ENCODE measurements at places on chromosomes 12 and 14.
A peak's percentile ranks its signal among the peaks of the same experiment; 100 is the strongest.

- no peak for DNase-seq
- H3K27me3 ChIP-seq, result peaks cover 24% of the 10 kb centered on the region
- no peaks in the 10 kb centered on the region for H3K36me3 ChIP-seq
- no peaks in the 10 kb centered on the region for H3K4me1 ChIP-seq
- no peak overlapping the region for H3K4me3 ChIP-seq
Observed at GRCh38 chr14:90714811-90715210, 101.4 kb downstream of the TTC7B start.

- no peak for DNase-seq
- peaks cover 12% of the 10 kb centered on the region for H3K4me1 ChIP-seq
- H3K27me3 ChIP-seq, result peaks cover 60% of the 10 kb centered on the region
- H3K27ac ChIP-seq, result no peak overlapping the region
- H3K4me3 ChIP-seq, result no peak overlapping the region
- no peaks in the 10 kb centered on the region for H3K36me3 ChIP-seq
Observed at GRCh38 chr14:54697803-54698202, 130.9 kb downstream of the SAMD4A start.

GRCh38 chr12:114955414-114956014 is 271.5 kb upstream of the TBX3 start:
- no peaks in the 10 kb centered on the region for H3K36me3 ChIP-seq
- DNase-seq, result no peak
- H3K4me3 ChIP-seq, result no peak overlapping the region
- H3K27me3 ChIP-seq, result no peaks in the 10 kb centered on the region
- no peak overlapping the region for H3K27ac ChIP-seq
- no peaks in the 10 kb centered on the region for H3K4me1 ChIP-seq

DNA sequence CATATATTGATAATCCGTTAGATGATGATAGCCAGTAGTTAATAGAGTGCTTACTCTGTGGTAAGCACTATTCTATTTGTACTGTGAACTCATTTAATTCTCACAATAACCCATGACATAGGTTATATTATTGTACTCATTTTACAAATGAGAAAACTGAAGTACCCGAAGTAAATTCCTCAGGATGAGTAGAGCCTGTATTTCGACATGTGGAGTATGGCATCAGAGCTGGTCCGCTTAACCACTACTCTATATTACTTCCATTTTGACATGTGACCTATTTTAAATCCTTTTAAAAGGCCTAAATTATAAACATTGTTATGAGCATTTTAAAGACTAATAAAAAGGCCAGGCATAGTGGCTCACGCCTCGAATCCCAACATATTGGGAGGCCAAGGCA is 8.0 kb upstream of the RAP1B start:
- no peaks in the 10 kb centered on the region for H3K27me3 ChIP-seq
- DNase-seq, result no peak
- no peak overlapping the region for H3K27ac ChIP-seq

DNA sequence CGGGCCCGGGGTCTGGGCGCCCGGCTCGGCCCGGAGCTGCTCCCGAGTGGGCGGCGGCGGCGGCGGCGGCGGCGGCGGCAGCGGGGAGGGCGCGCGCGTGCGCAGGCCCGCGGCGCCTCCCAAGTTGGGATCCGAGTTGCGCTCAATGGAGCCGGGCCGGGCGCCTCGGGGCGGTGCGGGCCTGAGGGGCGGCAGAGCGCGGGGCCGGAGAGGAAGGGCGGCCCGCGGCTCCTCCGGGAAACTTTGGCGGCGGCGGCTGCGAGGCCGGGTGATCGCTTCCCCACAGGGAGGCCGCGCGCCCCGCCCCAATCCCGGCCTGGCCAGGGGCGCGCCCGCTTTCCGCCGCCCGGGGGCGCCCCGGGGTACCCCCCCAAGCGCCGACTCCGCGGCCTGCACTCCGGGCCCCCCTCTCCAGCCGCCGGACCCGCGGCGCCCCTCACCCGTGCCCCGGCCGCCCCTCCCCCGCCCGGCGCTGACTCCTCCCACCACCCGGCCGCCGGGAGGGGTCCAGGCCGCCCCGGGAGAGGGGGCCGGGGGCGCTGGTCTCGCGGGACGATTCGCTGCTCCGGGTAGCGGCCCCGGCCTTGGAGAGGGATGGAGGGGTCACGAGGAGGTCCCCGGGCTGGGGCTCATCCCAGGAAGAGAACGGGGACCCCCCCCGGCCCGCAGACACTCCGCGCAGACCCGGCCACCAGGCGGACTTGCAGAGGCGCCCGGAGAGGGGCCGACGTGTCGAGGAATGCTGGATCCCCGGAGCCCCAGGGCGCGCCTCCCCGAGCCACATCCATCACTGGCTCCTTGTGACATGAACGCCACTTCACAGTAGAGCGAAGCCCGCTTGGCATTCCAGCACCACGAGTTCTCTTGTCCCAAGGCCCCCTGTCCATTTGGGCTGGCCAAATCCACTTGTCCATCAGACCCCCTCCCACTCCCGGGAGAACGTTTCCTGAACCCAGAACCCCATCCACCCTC is at the start of gene RILPL1:
TSS of gene RILPL1 (minus strand) at position 48 of the 972 bp plus-strand sequence. CDS start 237 bp downstream, outside the sequence.
- H3K4me3 ChIP-seq, result peak within 1 kb of the TSS; percentile 86
- H3K27ac ChIP-seq, result peak within 1 kb of the TSS; percentile 81
- H3K36me3 ChIP-seq, result no peaks in the 10 kb centered on the region

DNA sequence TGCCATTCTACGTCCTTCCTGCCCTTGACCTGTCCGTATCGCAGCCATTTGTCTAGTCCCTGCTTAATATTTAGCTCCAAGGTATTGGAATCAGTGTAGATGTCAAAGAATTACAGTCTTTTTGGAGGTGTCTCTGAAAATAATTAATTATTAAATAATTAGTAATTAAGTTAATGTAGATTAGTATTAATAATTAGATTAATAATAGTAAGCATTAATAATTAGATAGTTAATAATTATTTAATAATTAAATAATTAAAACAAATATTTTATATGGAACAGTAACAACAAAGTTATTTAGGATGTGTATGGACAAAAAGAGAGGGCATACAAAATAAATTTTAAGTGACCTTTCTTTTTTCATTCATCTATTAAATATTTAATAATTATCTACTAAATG is 639.6 kb downstream of the AACS start:
- no peak for DNase-seq
- H3K27me3 ChIP-seq, result no peaks in the 10 kb centered on the region
- H3K4me1 ChIP-seq, result no peaks in the 10 kb centered on the region
- H3K4me3 ChIP-seq, result no peak overlapping the region
- H3K27ac ChIP-seq, result no peak overlapping the region

DNA sequence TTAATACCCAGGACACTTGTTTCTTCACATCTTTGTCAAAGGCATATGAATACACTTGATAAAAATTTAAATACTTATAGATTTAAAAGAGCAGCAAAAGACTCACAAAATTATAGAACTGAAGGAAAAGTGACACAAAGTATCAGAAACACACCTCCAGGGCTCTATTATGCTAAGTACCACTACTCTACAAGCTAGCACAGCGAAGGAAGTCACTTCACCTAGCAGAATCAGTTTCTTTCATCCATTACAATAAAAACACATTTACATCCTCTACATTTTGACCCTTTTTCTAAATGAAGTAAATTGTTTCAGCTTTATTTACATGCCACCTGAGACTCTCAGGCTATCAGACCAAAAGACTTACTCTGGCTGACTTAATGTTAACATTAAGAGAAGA is 26.6 kb upstream of the PTPRB start:
- DNase-seq, result no peak
- no peaks in the 10 kb centered on the region for H3K36me3 ChIP-seq
- H3K4me1 ChIP-seq, result peaks cover 2% of the 10 kb centered on the region
- peaks cover 2% of the 10 kb centered on the region for H3K27me3 ChIP-seq

DNA sequence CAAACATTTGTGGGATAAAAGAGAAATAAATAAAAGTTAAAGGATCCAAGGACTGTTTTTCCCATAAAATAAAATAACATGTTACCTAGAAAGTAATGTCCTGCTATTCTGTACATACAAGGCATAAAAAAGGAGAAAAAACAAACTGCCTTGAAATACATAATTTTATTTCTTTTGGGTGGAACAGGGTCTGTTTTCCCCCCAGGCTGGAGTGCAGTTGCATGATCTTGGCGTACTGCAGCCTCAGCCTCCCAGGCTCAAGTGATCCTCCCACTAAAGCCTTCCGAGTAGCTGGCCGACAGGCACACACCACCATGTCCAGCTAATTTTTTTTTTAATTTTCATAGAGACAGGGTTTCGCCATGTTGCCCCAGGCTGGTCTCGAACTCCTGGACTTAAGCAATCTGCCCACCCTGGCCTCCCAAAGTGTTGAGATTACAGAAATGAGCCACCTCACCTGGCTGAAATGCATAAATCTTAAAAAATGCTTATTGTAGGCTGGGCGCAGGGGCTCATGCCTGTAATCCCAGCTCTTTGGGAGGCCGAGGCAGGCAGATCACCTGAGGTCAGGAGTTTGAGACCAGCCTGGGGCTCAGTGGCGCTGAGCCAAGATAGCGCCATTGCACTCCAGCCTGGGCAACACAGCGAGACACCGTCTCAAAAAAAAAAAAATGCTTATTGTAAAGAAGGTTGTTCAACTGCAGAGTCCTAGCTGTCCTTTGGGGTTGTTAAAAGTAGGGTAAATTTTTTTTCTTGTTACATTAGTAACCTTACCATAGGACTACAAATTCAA is 4.1 kb upstream of the TUBA1C start:
- H3K27ac ChIP-seq, result no peak overlapping the region
- H3K27me3 ChIP-seq, result no peaks in the 10 kb centered on the region
- peaks cover 22% of the 10 kb centered on the region for H3K4me1 ChIP-seq
- no peak overlapping the region for H3K4me3 ChIP-seq
